ENCODE measurements at places on chromosomes 2 and 18.

GRCh38 chr2:165251366-165251765, 12.2 kb downstream of the SCN2A start:
- DNase-seq: no peak

DNA sequence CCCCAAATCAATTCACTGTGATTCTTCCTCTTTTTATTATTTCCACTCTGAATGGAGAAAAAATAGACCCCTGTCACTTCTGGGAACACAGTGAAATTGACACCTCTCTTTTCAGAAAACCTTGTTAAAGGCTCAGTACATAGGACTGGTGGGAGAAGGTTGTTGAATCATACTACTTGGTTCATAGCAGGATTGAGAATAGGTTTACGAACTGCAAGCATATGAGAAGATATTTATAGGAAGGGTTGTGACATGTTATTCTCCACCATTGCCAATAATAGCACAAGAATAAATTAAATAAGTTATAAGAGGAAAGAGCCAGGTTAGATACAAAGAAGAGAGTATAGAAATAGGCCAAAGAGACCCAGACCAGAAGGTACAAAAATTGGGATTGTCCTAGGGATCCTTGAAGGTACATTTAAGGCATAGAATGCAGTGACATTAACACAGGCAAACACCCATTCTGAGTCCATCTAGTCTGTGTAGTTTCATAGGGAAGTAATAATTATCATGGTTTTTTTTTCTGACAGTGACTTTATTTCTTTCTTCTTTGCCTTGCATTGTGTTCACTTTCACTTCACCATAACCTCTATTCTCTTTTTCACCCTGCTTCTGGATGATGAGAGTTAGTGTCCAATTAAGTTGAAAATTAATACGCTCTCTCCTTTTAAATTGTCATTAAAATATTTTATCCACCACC, 21.8 kb upstream of the SERPINE2 start:
- no peak for DNase-seq

DNA sequence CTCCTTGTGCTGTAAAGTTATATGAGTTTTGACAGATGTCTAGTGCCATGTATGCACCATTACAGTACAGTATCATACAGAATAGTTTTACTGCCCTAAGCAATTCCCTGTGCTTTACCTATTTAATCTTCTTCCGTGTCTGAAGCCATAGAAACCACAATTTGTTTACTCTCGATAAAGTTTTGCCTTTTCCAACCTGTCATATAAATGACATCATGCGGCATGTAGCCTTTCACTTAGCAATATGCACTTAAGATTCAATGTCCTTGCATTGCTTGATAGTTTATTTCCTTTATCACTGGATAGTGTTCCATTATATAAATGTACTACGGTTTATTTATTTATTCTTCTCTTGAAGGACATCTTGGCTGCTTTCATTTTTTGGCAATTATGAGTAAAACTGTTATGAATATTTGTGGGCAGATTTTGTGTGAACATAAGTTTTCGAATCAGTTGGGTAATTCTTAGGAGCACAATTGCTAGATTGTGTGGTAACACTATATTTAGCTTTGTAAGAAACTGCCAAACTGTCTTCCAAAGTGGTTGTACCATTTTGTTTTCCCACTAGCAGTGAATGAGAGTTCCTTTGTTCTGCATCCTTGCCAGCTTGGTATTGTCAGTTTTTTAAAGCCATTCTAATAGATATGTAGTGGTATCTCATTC, 136.8 kb upstream of the MAP3K20 start:
- no peak for DNase-seq

- DNase-seq: no peak
Observed at GRCh38 chr18:9435041-9435440, 40.3 kb upstream of the RALBP1 start.

DNA sequence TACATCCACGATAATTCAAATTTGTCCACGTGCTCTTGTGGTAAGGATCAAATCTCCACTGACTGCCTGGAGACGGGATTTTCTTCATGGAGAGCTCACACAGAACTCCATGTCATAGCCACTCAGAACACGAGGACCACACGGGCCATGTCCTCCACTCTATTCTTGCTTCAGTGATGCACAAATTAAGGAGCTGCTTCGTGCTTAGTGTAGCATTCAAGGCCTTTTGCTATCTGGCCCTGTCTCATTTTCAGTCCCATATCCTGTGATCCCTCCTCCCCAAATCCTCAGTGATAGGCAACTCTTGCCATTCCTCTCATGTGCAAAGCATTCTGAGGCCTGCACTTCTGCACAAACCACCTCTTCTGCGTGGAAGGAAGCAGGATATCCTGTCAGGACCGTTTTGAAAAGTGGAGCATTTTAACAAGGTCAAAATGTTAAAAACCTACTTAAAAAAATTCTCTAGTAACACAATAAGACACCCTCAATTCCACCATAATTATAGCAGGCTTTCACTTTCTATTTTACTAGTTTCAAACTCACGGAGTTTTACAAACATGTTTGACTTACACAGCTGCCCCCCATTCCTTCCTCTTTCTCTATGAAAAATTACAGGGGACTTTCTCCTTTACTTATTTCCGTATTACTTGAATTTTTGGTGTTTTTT, 35.2 kb downstream of the ST3GAL5 start:
- DNase-seq: no peak

GRCh38 chr2:166802475-166802874, 85.8 kb upstream of the XIRP2 start:
- no peak for DNase-seq

DNA sequence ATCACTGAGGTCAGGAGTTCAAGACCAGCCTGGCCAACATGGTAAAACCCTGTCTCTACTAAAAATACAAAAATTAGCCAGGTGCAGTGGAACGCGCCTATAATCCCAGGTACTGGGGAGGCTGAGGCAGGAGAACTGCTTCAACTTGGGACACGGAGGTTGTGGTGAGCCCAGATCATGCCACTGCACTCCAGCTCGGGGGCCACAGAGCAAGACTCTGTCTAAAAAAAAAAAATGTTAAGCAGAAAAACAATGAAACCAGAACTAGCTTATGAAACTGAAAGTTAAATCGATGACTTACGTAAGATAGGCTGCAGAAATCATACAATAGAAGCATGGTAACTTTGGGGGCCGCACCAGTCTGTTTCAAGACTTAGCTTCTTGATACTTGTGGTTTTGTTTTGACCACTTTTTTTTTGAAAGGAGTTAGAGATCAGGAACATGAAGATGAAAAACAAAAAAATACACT, 6.2 kb upstream of the GPR155 start:
- DNase-seq: no peak

- DNase-seq: no peak
Observed at GRCh38 chr2:232435805-232436204, 20.1 kb upstream of the ALPI start.

GRCh38 chr18:34933909-34934661, 107.1 kb upstream of the MAPRE2 start:
- no peak for DNase-seq

GRCh38 chr2:239289545-239289944, 111.3 kb downstream of the HDAC4 start:
- no peak for DNase-seq

GRCh38 chr2:10165861-10166675, 43.5 kb downstream of the RRM2 start:
- DNase-seq: no peak

DNA sequence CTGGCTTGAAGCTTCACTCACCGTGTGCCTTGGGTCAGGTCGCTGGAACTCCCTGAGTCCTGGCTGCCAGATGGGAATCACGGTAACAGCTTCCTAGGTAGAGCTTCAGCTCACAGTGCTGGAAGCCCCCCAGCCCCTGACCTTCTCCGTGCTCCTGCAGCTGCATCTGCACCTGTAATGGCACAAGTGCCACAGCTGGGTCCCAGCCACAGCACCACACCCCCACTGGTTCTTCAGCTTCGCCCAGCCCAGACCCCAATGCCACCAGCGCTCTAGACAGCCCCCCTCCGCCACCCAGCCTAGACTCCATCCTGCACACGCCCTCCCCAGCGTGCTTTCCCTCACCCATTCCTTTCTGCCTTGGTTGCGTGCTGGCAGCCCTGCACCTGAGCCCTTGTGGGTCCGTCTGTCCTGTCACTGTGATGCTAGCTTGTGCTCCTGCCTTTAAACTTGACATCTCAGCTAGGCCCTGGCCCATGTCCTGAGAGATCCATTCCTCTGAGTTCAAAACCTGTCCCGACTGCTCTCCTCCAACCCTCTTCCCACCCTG, 7.6 kb upstream of the ESPNL start:
- no peak for DNase-seq

DNA sequence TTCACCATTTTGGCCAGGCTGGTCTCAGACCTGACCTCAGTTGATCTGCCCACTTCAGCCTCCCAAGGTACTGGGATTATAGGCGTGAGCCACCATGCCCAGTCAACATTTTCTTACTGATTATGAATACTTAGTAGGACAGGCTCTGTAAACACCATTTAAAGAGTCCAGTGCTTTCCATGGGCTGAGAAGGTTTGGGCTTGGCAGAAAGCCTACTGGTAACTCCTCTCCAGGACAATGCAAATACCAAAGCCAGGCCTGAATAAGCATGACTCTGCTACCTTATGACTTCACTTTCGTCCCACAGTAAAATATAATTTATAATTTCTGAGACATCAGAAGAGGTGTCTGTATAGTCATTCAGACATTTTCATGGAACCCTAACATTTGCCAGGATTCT, 60.2 kb upstream of the FAM117B start:
- no peak for DNase-seq

GRCh38 chr2:132424526-132425121, 8.0 kb downstream of the GPR39 start:
- DNase-seq: no peak

DNA sequence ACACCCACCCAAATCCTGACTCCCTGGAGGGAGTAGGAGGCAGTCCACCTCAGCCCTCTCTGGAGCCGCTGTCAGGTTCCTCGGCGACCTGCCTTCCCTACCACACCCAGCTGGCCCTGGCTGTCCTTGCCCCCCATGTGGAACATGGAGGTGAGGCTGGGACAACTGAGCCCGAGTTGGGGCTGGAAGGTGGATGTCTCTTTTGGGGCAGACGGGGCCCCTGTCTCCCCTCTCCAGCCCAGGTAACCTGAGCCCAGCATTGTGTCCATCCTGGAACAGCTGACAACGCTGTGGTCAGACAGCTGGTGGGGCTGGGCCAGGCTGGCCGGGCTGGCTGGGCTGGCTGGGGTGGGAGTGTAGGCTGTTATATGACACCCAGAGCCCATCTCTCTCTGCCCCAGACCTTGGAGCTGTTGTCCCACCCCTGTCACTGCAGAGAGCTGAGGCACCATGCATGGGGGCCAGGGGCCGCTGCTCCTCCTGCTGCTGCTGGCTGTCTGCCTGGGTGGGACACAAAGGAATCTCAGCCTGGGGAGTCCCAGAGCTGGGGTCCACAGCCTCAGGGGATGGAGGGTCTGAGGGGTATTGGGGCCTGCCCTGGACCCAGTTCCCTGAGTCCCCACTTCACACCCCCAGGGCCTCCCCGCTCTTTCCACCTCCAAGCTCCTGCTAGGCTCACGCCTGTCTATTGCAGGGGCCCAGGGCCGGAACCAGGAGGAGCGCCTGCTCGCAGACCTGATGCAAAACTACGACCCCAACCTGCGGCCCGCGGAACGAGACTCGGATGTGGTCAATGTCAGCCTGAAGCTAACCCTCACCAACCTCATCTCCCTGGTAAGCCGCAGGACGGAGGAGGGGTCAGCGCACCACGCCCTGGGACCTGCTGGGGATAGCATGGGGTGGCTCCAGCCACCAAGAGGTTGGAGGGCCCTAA, at the start of gene CHRNG:
Gene CHRNG (plus strand): TSS at position 395 of the 934 bp plus-strand sequence. CDS start 56 bp downstream, at position 451.
- DNase-seq: no peak

GRCh38 chr2:106181064-106181463, 13.0 kb downstream of the UXS1 start:
- no peak for DNase-seq

DNA sequence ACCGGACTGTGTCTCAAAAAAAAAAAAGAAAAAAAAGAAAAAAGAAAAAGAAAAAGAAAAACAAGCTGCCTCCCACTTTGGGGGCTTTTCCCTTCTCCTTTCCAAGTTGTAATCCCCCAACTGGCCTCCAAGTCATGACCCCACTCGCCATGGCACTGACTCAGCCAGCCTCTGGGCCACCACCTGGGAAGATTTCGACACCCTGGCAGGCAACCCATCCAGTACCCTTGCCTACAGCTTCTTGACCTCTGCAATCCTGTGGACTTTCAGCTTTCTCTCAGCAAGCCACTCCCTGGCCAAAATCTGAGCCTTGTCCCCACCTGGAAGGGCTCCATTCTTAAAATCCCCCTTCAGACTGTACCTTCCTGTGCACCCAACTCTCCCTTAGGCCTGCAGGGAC, 22.3 kb upstream of the FOSL2 start:
- DNase-seq: no peak

DNA sequence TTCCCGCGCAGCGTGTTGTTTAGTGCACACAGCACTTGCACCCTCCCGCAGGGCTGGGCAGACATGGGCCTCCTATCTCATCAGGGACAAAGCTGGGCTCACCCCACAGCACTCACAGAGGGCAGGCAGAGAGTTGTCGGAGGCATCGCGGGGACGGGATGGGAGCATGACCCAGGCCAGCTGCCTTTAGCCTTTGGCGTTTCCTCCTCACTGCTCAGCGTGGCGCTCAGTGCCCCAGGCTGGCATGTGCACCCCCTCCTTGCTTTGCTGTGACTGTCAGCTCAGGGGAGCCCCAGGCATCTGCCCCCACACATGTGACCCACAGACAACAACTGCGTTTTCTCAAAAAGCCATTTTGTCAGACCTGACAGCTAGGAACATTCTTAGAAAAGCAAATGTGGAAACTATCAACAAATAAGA, 101.1 kb downstream of the RNF144A start:
- DNase-seq: no peak

DNA sequence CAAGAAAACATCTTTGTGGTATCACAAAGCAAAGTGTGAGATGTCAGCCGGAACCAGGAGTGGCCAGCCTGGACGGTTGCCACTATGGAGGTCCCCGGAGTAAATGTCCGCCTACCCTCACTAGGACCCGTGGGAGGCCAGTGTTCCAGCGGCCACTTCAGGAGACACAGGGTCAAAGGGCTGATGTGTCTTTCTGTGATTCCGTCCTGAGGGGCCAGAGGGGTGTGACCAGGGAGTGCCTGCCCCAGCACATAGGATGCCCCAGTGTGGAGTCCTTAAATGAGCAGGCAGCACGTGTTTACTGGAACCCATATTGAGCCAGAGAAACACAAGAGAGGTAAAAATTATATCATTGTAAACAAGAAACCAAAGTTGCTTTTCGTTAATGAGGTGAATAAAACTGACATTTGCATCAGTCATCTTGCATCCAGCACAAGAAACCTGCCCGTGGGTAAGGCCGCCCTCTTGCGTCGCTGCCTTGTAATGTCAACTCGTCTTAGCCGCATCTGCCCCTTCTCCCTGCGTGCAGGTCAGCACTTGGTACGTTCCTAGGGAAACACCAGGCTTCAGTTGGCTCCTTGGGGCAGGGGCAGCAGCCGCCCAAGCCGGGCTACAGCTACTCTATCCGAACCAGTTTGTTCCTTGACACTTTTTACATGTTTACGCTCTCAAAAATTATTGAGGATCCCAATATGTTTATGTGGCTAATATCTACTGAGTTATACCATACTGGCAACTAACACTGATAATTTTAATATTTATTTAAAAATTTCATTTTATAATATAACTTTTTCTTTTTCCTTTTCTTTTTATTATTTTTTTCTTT, 46.7 kb upstream of the LAPTM4A start:
- DNase-seq: peak; percentile 89

- DNase-seq: no peak
Observed at GRCh38 chr2:180656455-180656847, 324.0 kb upstream of the UBE2E3 start.

- DNase-seq: no peak
Observed at GRCh38 chr2:181778621-181779201, 98.4 kb upstream of the NEUROD1 start.

GRCh38 chr2:147511491-147511948, 333.3 kb upstream of the ACVR2A start:
- DNase-seq: no peak

Data from NCI-H526 treated with DMSO at 0.1 percent for 48 hours (cell line).